ENCODE measurements at places on chromosomes 5 and 9.

- no peak for DNase-seq
These were observed 24.3 kb downstream of the CPLX2 start for GRCh38 chr5:175895686-175896102.

DNA sequence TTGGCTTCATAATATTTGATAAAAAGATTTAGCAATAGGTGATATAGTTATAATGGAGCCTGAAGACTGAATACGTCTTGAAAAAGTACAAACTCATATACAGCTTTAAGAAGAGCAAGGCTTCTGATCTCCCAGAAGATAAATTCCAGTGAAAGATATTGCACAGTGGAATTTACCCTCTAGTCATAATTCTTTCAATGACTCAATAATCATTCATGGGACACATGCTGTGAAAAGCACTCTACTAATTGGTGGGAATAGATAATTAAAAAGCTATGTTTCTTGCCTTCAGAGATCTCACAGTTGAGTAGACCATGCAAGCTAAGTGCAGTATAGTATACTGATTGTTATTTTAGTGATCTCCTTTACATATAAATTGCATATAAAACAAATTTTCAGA lies 538.6 kb upstream of the CYLC2 start:
- no peak for DNase-seq

GRCh38 chr5:17275289-17276158 lies 58.1 kb downstream of the BASP1 start:
- DNase-seq = no peak

DNA sequence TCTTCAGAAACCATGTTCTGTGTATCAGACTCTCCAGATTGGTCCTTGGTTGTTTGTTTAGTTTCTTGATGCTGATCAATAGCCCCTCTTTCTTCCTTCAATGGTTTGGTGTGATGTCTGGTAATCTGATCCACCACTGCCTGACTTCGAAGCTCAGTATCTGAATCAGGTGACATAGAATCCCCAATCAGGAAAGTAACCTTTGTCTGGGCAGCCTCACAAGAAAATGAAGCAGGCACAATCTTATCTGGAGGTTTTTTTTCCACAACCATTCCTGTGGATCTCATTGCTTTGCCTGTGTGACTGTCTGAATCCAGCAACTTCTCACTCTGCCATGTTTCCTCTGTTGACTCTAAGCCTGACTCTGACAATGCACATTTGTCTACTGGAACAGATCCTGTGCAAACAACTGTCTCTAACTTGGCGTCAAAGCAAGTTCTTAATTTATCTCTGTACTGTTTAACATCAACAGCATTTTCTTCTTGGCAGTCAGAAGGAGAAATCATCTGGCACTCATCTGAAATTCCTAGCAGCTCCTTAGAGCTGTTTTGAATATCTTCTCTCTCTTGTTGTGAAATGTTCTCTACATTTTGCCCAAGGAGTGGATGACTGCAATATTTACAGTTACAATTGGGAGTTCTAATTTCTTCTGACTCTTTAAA lies 37.1 kb upstream of the RAPGEF6 start:
- no peak for DNase-seq

- no peak for DNase-seq
These were observed 122.4 kb downstream of the SNCAIP start for GRCh38 chr5:122434205-122434970.

DNA sequence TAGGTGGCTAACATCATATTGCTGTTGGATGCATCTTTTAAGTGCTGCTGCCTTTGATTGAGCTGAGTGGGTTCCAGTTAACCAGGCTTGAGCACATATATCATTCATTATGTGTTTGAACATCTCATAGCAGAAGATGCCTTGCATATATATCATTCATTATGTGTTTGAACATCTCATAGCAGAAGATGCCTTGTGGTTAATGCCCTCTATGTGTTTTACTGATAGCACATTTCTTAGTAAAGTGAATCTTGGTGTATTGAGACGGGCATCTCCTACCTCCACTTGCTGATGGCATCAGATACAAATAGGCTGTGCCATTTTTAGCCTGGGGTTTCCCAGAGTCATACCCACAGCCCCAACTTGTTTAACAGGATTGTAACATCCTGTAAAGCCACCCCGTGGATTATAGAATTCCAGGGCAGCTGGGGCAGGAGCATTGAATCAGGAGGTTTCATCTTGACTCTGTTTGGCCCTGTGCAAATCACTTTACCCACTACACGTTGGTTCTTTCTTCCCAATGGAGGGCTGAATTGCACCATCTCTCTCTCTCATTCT lies 26.5 kb downstream of the MTAP start:
- DNase-seq = no peak

DNA sequence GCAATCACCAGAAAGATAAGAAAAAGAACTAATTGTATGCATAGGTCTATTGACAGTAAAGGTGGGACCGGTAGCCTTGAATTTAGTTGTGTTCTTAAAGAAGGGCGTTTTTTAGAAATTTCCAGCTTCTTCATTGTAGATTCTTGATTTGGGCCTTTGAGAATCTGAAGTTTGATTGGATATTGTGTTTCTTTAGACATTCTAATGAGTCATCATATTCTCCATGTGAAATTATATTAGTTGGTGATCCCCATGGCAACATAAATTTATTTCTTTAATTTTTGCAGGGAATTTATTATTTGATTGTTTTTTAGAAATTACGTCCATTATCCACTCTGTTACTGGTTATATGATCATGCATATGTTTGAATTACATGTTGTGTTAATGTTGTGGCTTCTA lies 63.6 kb downstream of the MAN2A1 start:
- DNase-seq = no peak

GRCh38 chr9:112831281-112831851 lies 59.3 kb downstream of the SLC46A2 start:
- DNase-seq = no peak

GRCh38 chr5:22505891-22506290 lies 347.3 kb downstream of the CDH12 start:
- no peak for DNase-seq

- no peak for DNase-seq
These were observed 889.3 kb downstream of the MAT2B start for GRCh38 chr5:164394686-164395194.

DNA sequence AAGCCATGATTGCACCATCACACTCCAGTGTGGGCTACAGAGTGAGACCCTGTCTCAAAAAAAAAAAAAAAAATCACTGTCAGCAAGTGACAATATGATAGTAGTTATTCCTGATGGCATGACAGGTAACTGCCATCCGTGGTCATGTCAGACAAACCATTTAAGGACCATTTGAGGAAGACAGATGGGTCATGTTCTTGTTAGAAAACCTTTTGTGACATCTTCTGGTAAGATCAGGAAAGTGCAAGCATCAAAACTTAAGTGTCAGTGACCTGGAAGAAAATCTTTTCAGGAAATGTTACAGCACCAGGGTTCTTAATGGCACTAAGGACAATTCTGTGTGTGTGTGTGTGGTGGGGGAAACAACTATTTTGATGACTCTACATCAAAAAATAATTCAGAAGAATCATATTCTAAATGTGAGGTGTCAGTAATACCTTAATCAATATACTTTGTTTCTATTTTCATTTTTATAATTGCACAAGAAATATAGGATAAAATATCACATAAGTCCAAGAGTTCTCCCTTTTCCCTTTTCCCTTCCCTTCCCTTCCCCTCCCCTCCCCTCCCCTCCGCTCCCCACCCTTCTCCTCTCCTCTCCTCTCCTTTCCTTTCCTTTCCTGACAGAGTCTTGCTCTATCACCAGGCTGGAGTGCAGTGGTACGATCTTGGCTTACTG lies 17.8 kb downstream of the SLC38A9 start:
- DNase-seq = no peak

- DNase-seq = no peak
These were observed 222.2 kb downstream of the NDUFS4 start for GRCh38 chr5:53782620-53783019.

- no peak for DNase-seq
These were observed 20.4 kb upstream of the SELENOP start for GRCh38 chr5:42832060-42832459.

DNA sequence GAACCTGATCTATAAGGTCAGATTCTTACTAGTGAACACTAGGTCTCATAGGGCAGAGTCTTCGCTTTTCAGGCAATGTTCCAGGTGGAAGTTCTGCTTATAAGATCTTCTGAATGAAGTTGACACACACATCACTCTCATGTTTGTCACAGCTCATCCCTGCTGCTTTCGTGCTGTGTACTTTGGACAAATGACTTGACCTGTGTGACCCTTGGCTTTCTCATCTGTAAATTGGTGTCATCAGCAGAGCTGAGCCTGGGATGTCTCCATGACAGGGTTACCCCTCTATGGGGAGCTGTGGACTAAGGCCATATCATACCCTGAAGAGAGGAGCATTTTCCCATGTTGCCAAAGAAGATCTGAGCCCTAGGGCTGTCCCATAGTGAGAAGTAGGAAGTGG lies 2.8 kb downstream of the DELE1 start:
- no peak for DNase-seq

DNA sequence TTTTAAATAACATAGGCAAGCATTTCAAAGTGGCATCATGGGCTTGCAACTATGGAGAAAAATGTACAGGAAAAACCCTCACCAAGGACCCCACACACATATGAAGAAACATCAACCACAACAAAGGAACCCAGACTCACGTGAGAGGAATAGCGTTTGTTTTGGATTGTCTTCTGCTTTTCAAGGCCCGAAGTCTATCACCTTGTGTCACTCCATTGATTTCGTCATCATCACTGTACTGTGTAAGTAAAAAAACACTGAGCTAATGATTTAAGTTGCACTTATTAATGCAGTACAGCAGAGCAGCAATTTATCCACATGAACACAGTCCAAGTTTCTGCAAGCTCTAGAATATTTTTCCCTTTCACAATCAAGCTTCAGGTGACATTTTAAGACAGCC lies 72.4 kb downstream of the HABP4 start:
- no peak for DNase-seq

- DNase-seq = no peak
These were observed 140.6 kb upstream of the SLC12A2 start for GRCh38 chr5:127943061-127943371.

GRCh38 chr9:6354072-6354686 lies 26.0 kb downstream of the TPD52L3 start:
- DNase-seq = peak; percentile 17

GRCh38 chr5:78419396-78419795 lies 59.0 kb downstream of the SCAMP1 start:
- DNase-seq = no peak

Data from HS-27A (cell line).